ENCODE measurements at places on chromosomes 3 and 15.

DNA sequence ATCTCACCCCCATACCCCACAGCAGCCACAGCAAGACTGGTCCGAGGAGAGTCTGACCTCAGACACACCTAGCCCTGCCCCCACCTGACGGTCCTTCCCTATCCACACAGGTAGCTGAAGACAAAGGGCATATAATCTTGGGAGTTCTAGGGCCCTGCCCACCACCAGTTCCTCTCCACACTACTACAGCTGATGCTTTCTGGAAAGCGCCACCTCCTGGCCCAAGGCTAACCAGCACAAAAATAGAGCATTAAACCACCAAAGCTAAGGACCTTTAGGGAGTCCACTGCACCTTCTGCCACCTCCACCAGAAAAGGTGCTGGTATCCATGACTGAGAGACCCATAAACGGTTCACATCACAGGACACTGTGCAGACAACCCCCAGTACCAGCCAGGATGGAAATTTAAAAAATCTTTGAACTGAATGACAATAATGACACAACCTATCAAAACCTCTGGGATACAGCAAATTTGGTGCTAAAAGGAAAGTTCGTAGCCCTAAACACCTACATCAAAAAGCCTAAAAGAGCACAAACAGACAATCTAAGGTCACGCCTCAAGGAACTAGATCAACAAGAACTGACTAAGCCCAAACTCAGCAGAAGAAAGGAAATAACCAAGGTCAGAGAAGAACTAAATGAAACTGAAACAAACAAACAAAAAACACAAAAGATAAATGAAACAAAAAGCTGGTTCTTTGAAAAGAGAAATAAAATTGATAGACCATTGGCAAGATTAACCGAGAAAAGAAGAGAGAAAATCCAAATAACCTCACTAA lies 122.1 kb upstream of the TPRG1 start:
- H3K27ac ChIP-seq, result peak overlapping the region; percentile 10
- no peaks in the 10 kb centered on the region for H3K36me3 ChIP-seq
- no peak for ATAC-seq
- peaks cover 51% of the 10 kb centered on the region for H3K27me3 ChIP-seq
- no peak overlapping the region for H3K4me3 ChIP-seq
- peaks cover 13% of the 10 kb centered on the region for H3K4me1 ChIP-seq

GRCh38 chr15:98611808-98612207 lies 36.5 kb upstream of the IGF1R start:
- no peak overlapping the region for H3K4me3 ChIP-seq
- no peaks in the 10 kb centered on the region for H3K4me1 ChIP-seq
- peaks cover 20% of the 10 kb centered on the region for H3K27me3 ChIP-seq

DNA sequence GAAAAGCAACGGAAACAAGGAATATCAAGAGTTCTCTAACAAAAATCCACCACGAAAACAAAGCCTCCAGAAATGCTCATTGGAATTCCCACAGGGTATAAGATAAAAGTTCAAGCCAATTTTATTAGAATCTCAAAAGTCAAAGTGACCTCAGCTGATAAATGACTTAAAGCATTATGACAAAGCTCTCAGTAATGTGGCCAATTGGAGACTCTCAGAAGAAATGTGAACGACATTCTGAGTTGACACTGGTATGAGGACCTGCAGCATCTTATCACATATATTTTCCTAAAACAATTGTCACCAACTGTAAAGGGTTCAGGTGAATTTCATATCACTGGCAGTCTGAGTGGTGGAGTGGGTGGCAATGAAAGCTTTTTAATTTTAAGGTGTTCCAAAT lies 199.1 kb downstream of the FOXP1 start:
- no peaks in the 10 kb centered on the region for H3K27me3 ChIP-seq
- no peak overlapping the region for H3K4me3 ChIP-seq
- H3K36me3 ChIP-seq, result peaks cover 13% of the 10 kb centered on the region
- ATAC-seq, result no peak
- peaks cover 43% of the 10 kb centered on the region for H3K4me1 ChIP-seq

- no peak for ATAC-seq
- H3K27me3 ChIP-seq, result peaks cover 50% of the 10 kb centered on the region
- H3K4me3 ChIP-seq, result no peak overlapping the region
- no peak overlapping the region for H3K27ac ChIP-seq
Measured at GRCh38 chr3:10792208-10792607, 23.8 kb upstream of the SLC6A11 start.

GRCh38 chr15:65085990-65086679 lies 9.6 kb downstream of the KBTBD13 start:
- ATAC-seq, result no peak
- no peaks in the 10 kb centered on the region for H3K4me1 ChIP-seq
- no peak overlapping the region for H3K27ac ChIP-seq
- H3K36me3 ChIP-seq, result peaks cover under 1% of the 10 kb centered on the region
- H3K4me3 ChIP-seq, result no peak overlapping the region

- H3K27ac ChIP-seq, result no peak overlapping the region
- H3K4me3 ChIP-seq, result no peak overlapping the region
- no peaks in the 10 kb centered on the region for H3K4me1 ChIP-seq
- H3K36me3 ChIP-seq, result no peaks in the 10 kb centered on the region
- H3K27me3 ChIP-seq, result no peaks in the 10 kb centered on the region
- no peak for ATAC-seq
Measured at GRCh38 chr3:148848410-148848809, 16.7 kb upstream of the CPA3 start.

GRCh38 chr3:112004187-112004586 lies 5.5 kb downstream of the TAGLN3 start:
- no peak overlapping the region for H3K4me3 ChIP-seq
- H3K4me1 ChIP-seq, result peaks cover 14% of the 10 kb centered on the region
- no peaks in the 10 kb centered on the region for H3K36me3 ChIP-seq
- H3K27ac ChIP-seq, result no peak overlapping the region

DNA sequence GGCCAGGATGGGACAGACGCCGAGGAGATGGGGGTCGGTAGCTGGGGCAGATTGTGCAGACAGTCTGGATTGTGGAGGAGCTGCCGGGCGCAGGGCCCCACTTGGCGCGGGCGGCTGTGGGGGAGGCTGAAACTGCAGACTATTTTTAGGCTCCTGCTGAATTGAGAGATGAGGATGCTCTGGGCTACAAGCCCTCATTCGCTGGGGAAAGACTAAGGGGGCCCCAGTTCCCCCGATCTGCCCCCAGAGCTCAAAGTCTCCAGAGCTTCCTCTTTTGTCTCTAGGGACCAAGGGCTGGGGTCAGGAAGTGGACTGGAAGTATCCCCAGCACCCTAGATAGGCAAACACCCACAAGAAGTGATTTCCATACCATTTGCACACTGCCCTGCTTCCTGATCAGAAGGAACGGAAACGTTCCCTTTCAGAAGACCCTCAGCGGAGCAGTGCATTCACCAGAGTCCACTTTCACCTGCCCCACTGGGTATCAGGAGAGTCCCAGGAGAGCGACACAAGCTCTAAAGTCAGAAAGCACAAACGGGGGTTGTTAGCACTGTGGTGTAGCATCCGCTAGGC lies 29.7 kb downstream of the SEMA7A start:
- H3K27me3 ChIP-seq, result no peaks in the 10 kb centered on the region
- H3K36me3 ChIP-seq, result peaks cover 18% of the 10 kb centered on the region
- peak overlapping the region; percentile 94 for H3K27ac ChIP-seq
- ATAC-seq, result peak; percentile 65

GRCh38 chr15:72787526-72787925 lies 4.0 kb upstream of the ADPGK start:
- H3K27ac ChIP-seq, result no peak overlapping the region
- peaks cover 19% of the 10 kb centered on the region for H3K4me1 ChIP-seq
- H3K4me3 ChIP-seq, result no peak overlapping the region
- H3K27me3 ChIP-seq, result no peaks in the 10 kb centered on the region
- H3K36me3 ChIP-seq, result no peaks in the 10 kb centered on the region

DNA sequence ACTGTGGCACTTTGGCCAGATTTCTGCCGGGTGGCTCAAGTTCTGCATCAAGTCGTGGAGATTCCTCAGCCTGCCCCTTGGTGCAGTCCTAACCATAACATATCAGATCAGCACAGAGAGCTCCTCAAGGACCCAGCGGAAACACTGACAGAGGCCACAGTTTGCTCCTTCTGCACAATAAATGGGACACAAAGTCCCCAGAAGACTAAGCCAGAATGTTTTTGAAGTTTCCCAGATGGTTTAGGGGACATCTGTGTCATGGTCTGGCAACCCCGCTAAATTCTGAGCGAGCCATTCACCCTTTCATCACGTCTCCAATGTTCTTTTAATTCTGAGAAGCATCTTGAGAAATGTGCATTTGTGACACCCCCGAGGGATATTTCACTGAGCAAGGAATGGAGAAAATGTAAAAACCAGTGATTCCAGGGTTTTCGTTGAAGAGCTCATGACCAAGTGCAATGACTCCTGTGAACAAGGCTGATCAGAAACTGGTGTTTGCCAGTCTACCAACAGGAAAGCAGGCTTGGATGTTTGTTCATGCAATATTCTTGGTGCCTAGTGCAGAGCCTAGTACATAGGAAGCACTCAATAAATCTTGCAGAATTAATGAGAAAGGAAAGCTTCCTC lies 64.8 kb upstream of the LMCD1 start:
- no peaks in the 10 kb centered on the region for H3K4me1 ChIP-seq
- ATAC-seq, result no peak
- peaks cover 10% of the 10 kb centered on the region for H3K27me3 ChIP-seq

DNA sequence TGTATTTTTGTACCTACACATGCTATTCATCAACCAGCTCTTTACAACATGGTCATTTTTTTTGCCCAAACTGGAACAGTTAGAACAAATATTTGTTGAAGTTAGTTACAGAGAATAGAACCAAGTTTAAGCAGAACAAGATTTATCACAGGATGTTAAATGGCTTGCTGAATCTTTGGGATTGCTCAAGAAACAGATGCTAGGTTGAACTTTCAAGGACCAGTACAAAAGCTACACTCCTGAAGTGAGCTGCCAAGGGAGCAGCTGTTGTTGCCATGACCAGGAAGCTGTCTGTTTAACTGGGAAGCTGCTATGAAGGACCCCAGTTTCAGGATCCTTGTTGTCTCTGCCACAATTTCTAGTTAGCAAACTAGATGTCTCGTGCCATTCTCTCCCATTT lies 53.7 kb downstream of the ZIC1 start:
- H3K27me3 ChIP-seq, result no peaks in the 10 kb centered on the region
- H3K27ac ChIP-seq, result no peak overlapping the region
- H3K36me3 ChIP-seq, result no peaks in the 10 kb centered on the region
- H3K4me3 ChIP-seq, result no peak overlapping the region
- no peaks in the 10 kb centered on the region for H3K4me1 ChIP-seq

DNA sequence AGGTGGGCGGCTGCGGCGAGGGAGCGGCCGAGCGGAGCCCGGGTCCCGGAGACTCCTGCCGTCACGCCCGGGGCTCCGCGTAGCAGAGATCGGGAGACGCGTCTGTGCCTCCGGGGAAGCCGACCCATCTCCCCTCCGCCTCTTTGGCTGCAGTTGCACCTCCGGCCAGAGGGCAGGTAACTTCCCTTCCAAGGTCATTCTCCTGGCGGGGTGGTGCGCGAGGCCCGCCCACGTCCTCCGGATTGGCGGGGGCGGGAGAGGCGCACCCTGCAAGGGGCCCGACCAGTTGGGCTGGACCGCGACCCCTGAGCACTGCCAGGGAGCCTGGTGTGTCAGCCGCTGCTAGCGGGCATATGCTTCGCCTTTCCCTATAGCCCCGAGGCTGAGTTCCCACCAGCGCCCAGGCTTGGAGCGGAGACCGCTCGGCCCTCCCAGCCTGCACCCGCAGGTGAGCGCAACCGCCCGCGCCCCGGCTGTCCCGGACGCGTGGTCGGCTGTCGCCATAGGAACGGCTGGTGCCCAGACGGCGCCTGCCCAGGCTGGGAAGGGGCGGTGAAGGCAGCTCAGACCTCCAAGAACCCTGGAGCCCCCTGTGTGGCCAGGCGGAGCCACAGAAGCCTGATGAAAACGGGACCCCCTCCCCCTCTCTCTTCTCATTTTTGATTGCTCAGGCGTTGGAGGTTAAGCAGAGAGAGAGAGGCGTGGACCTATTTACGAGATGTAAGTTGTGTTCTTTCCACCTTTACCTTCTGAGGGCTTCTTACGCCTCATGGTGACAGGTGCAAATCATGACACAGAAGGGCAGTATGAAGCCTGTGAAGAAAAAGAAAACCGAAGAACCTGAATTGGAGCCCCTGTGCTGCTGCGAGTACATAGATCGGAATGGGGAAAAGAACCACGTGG lies 453 bp downstream of the ZDHHC23 start:
- H3K4me1 ChIP-seq, result peaks cover 20% of the 10 kb centered on the region
- peak overlapping the region; percentile 60 for H3K27ac ChIP-seq
- H3K36me3 ChIP-seq, result peaks cover 18% of the 10 kb centered on the region
- peak overlapping the region; percentile 84 for H3K4me3 ChIP-seq
- no peaks in the 10 kb centered on the region for H3K27me3 ChIP-seq
- ATAC-seq, result peak; percentile 78

Measured in stimulated activated memory B cell treated with anti-CD40 and anti-IgM and Interleukin-4, amounts not matched to agents 10 μg/mL and 1 μg/mL and 100 μg/mL, for 72 hours (primary cell).